A549 treated with AZD2906 at 1 μM for 4 hours (cell line): ENCODE measurements at places on chromosomes 4 and X. TPM values are rescaled to one million over a fixed set of nuclear protein-coding genes. Genes with fewer than 3 reads are reported as not detected.

The ANXA3 gene
- total RNA-seq = 56.8 to 74.7 TPM (median 61.8 TPM) in 5 replicates

The GAB3 gene
- total RNA-seq = 0.56 to 0.77 TPM (median 0.66 TPM) in 5 replicates

The KLHL15 gene
- total RNA-seq = 3.1 to 3.6 TPM (median 3.2 TPM) in 5 replicates

The ACE2 gene
- total RNA-seq = not detected in 5 replicates

The MID2 gene
- 6.9 to 11.4 TPM (median 8.2 TPM) in 5 replicates for total RNA-seq

The CCDC149 gene
- 1.4 to 1.8 TPM (median 1.5 TPM) in 5 replicates for total RNA-seq
